Calu3 (cell line): ENCODE measurements at places on chromosomes 7 and 10.
A peak's percentile ranks its signal among the peaks of the same experiment; 100 is the strongest.

- no peak for DNase-seq
Observed at GRCh38 chr7:27244488-27245123, 2.0 kb downstream of the EVX1 start.

DNA sequence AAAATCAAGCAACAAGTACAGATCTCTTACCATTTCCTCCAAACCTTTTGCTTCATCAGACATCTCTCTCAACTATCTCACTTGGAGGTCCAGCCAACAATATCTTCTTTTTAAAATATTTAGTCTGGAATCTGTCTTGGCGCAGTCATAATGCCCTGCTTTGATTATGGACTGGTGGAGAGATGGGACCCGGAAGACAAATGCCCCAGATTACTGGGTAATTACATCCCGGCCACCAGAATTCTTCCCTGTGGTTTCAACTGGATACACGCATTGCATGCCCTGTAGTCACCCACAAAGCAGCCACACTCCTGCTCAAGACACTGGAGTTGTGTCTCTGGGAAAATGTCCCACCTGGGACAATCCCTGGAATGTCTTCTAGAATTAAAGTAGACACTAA is 65.5 kb downstream of the BPGM start:
- DNase-seq, result no peak

DNA sequence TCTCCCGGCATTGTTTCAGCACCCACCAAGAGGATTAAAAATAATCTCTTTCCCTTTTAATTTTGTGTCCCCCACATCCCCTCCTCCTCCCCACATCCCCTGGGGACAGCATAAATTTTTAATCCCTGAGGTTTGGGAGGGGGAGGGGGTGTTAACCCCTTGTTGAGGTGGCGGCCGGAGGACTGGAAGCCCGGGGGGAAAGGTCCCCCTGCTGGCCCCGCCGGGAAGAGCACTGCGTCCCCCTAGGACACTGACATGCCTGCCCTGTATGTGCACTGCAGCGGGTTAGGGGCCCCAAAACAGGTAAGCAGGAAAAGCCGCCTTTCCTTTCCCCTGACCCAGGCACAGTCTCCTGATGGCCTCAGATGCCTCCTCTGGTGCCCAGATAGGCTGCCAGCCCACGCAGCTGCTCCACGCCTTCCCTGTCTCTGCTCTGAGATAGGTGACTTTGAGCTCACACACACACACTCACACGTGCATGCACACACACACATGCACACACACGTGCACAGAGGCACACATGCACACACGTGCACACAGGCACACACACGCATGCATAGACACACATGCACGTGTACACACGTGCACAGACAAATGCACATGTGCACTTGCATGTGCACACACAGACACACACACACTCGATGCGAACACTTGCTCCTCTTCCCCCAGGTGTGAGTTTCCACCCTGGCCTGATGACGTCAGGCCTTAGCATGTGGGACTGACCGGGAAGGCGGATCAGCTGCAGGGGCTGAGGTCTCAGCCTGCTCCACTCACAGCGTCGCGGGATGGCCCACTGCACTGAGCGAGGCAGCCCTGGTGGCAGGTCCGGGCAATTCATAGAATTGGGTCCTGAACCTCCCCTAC is 12.3 kb downstream of the CNPY1 start:
- peak; percentile 54 for DNase-seq

GRCh38 chr10:86650151-86650550 is 4.2 kb upstream of the OPN4 start:
- no peak for DNase-seq

- DNase-seq, result no peak
Observed at GRCh38 chr10:51806079-51806835, 106.9 kb upstream of the CSTF2T start.

DNA sequence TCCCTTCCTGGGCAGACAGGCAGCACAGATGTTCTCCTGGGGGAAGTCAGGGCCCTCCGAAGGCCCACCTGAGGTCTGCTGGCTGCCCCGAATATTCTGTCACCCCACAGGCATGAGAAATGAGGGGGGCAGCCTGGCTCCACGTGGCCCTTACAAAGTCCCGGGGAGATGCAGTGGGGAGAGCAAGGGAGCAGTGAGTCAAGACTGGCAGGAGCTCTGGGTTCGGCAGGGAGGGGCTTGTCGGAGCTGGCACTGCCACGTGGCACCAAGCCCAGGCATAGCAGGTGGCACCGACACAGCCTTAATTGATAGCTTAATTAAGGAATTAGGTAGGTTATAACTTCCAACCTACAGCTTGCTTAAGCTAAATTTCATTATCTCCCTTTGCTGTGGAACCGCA is 163.9 kb downstream of the USP6NL start:
- DNase-seq, result no peak

- DNase-seq, result no peak
Observed at GRCh38 chr7:152760854-152761748, 1.5 kb downstream of the ACTR3B start.

DNA sequence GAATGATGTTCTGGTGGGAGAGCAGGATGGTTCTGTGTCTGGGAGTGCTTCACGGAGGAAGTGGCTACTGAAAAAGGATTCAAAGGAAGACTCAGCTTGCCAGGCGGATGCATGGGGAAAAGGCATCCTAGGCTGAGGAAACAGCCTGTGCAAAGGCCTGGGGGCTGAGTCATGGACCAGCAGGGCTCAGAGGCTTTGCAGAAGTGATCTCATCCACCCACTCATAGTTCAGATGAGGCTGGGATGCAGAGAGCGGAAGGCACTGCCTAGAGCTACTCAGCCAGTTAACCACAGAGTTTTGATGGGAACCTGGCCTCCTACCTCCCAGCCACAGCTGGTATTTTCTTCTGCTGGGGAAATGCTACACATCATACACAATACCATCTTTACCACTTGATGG is 15.8 kb upstream of the ADAMTS14 start:
- DNase-seq, result no peak

DNA sequence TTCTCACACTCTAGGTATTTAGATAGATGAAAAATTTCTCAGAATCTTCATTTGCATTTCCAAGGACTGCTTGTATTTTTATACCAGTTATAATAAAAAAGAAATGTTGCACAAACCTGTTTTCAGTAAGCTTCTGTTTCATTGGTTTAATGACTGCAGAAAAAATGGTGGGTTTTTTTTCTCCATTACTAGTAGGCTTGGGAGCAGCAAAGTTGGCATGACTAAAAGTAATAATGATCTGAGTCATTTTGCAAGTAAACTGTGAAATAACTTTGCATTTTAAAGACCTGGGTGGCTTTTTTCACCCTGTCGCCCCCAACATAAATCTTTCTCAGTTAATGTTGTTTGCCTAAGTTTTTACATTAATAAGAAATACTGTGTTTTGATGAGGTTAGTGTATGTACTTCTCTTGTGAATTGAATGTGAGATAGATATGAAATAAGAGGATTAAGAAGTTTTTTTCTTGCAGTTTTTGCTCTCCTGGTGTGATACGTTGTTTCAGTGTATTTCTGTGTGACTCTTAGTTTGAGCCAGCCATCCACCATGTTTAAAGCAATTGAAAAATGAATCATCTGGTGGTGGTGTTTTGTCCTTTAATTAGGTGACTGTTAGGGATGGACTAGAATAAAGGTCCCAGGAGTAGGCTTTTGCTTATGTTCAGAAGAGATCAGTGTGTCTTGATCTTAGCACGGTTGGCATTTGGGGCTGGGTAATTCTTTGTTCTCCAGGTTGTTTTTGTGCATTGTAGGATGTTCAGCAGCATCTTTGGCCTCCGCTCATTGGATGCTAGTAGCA is 1.8 kb downstream of the GNAI1 start:
- DNase-seq, result no peak

DNA sequence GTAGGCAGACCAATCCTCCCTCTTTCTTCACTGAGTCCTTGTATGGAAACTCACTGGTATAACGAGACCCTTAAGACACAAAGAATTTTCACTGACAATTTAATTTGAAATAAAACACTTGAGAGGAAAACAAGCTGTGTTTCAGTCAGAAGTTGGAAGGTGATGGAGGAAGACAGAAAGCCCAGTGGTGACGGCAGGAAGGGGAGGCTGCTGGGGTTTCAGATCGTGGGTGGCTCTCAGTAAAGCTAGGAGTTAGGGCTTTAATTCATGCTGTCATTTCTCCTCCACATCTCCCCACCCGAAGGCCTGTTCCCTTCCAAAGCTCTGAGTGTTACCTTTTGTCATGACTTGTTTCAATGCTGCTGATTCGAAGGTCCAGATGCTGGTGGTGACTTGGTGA is 605.2 kb upstream of the DPP6 start:
- no peak for DNase-seq

DNA sequence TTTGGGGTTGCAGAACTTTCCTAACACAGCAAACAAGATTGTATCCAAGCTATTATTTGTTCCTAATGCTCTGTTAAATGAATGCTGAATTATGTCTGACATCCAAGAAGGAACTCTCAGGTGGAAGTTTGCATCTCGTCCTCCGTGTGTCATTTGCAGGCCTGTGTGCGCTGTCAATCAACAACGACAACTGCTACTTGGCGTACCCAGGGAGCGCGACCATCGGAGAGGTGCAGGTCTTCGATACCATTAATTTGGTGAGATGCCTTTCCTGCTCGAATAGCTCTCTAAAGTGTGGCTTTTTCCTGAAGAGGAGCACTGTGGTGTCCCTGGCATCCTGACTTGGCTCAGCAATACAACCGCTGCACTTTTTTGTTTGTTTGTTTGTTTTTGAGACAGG is 26.9 kb downstream of the WIPI2 start:
- DNase-seq, result no peak

GRCh38 chr10:110336111-110336721 is 31.5 kb upstream of the SMNDC1 start:
- no peak for DNase-seq

DNA sequence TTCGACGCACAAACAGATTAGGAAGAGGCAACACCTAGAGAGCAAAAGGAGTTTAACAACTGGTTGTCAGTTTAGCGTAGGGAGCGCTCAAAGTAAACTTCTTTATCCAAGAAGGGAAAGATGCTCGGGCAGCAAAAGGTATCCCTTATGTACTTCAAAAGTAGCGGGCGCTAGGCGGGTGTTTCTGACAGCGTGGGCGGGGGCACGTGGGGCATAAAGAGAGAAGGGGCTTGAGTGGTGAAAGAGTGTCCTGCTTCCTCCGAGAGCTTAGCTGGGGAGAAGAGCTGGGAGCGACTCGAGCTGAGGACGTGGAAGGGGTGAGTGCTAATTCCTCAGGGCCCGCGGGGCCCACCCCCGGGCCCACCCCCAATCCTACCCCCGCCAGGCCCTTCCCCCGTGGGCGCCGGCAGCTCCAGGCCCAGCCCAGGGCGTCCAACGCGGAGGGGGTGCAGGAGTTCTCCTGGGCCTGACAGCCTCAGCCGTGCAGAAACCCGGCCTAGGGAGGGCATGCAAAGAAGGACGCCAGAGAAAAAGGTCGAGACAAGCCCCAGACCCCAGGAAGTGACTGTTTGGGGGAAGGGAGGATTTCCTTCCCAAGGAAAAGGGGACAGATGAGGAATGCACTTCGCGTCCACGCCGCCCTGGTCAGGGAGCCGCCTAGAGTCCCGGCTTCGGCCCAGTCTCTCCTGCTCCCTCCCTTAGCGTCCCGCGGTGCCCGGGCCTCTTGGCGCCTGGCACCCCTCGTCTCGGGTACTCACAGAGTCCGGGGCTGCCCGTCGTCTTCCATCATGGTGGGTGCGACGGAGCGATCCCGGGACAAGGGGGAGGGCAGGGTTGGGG is 868 bp downstream of the TIAL1 start:
- peak; percentile 6 for DNase-seq

- DNase-seq, result no peak
Observed at GRCh38 chr10:10873289-10873688, 144.4 kb upstream of the CELF2 start.

DNA sequence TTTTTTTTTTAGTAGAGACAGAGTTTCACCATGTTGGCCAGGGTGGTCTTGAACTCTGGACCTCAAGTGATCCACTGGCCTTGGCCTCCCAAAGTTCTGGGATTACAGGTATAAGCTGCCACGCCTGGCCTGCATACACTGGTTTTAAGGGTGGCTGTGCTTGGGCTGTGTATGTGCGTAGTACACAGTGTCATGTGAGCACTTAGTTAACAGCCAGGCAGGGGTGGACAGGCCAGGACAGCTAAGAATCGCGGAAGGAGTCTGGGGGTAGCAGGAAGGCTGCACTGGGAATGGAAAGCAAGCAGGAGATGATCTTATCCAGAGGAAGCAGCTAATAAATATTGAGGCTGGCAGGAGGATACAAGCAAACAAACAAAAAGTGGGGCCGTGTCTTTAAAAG is 380.0 kb upstream of the GALNT17 start:
- no peak for DNase-seq

DNA sequence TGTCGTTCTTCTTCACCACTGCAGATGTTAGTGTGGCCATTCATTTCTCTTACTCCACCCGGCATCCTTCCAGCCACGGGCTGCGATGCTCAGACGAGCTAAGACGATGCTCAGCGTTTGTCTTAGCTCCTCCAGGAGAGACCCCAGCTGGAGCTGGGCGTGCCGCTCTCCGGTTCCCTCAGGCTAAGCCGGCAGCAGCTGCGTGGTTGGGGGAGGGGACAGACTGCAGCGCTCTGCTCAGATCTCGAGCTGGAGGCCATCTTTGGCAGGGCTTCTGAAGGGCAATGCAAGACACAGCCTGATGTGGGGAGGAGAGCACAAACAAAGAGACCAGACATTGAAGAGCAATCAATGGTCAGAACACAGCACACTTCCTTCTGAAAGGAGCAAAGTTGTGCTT is 4.8 kb downstream of the INA start:
- no peak for DNase-seq

DNA sequence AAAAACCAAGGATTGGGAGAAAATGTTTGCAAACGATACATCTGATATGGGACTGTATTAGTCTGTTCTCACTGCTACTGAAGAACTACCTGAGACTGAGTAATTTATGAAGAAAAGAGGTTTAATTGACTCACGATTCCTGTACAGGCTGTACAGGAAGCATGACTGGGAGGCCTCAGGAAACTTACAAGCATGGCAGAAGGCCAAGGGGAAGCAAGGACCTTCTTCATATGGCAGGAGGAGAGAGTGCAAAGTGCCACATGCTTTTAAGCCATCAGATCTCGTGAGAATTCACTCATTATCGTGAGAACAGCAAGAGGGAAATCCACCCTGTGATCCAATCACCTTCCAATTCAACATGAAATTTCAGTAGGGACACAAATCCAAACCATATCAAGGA is 11.0 kb downstream of the ZNF713 start:
- no peak for DNase-seq

DNA sequence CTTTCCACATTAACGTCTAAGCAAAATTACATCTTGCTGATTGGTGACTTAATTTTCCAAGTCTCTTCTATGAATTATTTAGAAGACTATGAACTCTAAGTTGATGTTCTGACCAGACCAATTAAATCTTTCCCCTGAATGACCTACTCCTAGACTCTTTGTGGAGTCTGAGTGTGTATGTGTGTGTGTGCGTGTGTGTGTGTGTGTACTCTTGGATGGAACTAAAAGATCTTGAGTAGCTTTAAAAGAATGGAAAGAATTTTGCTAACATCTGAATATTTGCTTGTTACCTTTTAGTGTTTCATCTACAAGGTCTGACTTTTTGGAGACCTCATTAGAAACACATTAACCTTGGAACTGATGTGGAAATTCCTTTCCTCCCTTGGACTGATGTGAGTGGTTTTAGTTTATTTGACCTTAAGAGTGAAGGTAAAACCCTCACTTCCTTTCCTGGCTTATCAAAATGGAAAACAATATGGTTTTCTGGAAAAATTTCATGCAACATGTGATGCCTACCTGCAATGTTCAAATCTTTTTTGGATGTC is 257.1 kb downstream of the GATA3 start:
- no peak for DNase-seq
